Stimulated activated CD8-positive, alpha-beta memory T cell treated with anti-CD3 and anti-CD28 coated beads, Interleukin-4, amount 100 ng/mL, for 4 hours (primary cell): ENCODE measurements at places on chromosomes 12 and 14.

- no peak for DNase-seq
Measured at GRCh38 chr12:87381742-87382141, 647.5 kb downstream of the C12orf50 start.

DNA sequence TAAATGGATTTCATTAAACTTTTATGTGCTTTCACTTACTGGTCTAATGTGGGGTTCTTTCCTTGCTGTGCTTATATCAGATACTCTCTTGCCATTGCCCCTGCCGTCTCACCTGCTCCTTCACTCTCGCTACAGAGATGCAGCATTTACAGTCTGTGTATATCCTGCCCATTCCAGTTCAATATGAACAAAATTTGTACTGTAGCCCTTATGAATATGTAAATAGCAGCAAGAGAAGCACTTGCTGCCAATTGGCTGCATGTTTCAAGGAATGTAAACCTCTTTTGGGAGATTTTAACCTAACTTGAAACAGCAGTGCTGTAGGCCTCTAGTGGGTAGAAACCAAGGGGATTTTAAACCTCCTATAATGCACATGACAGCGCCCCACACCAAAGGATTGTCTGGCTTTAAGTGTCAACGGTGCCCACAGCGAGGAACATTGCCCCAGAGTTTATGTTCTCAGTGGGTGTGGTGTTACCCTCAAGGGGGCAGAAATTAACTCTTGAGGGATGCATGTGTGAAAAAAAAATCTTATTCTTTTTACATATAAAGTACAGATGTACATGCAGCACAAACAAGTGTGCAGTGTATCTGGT, 19.1 kb downstream of the PCNX1 start:
- no peak for DNase-seq

GRCh38 chr14:32657081-32657480, 281.6 kb upstream of the NPAS3 start:
- no peak for DNase-seq

- DNase-seq, result no peak
Measured at GRCh38 chr12:119208626-119209061, 29.9 kb downstream of the HSPB8 start.

DNA sequence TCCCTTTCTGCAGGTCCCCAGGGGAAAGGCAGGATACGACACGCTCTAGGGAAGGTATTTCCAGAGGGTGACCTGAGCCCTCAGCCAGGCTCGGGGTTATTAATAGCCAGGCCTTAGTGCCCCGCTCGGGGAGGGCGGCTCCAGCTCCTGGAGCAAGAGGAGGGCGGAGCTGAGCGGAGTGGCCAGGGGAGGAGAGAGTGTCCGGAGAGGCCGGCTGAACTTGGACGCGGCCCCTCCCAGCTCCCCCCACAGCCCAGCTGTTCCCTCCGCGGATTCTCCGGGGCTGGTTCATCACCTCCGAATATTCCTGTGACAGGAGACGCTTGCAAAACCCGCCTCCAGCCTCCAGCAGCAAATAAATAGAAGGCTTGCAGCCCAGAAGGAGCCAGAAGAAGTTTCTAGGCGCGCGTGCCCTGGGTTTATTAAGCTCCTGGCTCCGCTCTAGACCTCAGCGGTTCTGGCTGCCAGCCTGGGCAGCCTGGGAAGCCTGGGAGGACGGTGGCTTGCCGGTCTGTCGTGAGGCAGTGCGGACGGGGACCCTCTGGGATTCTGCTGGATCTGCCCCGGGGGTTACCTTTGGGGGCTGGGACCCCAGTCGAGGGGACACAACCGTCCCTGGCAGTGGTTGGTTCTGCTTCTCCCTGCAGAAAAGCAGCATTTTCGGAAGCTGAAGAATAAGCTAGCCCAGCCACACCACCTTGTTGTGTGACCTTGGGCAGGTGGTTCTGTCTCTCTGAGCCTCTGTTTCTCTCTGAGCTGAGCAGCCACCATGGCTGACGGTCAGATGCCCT, at the start of gene HSPB8:
HSPB8 (plus strand) TSS at position 388 of the 791 bp plus-strand sequence; CDS start at position 770, 382 bp downstream.
- DNase-seq, result no peak

DNA sequence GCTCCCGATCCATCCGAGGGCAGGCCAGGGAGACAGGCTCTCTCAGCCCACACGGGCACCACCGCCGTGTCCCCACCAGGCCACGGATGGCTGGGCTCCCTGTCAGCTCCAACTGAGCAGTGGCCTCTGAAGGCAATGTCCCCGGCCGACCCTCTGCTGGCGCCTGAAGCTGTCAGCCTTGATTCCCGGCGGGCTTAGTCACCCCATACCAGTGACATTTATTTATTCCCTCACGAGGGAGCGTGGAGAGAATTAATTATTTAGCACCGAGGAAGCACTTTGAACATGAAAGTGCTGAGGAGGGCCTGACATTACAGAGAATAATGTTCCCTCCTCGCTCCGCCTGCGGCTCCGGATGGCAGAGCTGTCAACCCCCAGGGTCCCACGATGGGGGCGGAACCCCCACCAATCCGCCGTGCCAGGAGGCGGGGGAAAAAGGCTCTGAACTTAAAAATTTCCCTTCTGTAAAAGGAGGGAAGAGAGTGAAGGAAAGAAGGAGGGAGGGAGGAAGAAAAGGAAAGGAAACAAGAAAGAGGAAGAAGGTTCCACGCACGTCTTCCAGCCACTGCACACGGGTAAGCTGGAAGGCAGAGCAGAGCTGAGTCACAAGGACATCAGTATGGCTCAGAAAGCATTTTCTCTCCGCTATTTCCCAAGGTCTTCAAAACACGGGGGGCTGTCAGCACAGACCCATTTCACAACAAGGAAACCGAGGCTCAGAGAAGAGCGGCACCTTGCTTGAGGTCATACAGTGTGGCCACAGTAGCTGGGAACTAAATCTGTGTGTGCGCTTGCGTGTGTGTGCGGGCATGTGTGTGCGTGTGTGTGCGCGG, 108.7 kb upstream of the NCOR2 start:
- no peak for DNase-seq

GRCh38 chr12:124668602-124669001, 101.2 kb upstream of the NCOR2 start:
- no peak for DNase-seq

DNA sequence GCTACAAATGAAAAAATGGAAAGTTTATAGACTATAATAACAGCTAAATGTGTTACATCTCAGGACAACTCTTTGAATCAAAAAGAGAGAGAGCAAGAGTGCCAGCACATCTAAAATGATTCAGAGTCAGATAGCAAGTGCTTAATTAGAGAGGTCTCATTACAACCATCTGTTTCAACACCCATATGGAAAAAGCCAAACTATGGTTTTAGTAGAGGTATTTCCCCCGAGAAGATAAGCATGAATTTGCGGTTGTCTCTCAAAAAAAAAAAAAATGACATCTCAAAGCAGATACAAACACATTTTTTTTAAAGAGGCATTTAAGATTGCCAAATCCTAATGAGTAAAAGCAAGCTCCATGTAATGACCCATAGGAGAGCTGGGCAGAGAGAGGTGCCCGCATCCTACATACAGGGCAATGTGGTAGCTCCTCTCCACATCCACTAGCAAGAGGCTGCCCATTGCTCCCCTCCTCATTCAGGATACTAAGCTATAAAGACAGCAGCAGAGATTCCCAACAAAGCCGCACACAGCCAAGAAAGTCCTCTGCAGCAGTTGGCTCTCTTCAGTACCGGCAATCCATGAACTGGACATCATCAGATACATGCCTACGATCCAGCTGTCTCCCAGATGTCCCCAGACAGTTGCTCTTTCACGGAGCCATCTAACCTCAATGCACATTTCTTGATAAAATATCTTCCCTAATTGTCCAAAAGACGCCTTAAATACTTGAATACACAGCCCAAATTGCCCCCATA, 100.4 kb downstream of the EFCAB11 start:
- no peak for DNase-seq

DNA sequence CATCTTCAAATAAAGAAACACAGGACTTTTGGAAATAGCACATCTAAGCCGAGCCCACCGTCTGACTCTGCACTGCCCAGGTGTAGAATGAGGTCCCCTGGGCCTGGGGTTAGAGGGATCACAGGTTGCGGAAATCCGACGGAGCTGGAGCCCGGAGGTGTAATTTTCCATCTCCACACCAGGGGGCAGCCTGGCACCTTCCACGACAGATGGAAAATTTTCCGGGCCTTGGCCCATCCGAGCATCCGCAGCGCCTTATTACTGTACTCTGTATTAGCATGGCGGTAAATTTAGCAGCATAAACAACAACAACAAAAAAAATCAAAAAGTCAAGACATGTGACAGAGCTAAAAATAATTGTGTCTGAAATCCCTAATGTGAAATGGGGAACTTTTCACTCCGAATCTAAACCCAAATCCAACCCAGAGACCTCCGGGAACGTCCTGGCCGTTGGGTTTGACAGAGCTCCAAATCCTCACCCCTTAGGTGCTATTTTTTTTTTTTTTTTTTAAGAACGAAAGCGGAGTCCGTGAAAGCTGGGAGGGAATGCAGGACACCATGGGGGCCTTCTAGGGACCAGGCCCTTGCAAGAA, 93.9 kb downstream of the KSR2 start:
- no peak for DNase-seq

DNA sequence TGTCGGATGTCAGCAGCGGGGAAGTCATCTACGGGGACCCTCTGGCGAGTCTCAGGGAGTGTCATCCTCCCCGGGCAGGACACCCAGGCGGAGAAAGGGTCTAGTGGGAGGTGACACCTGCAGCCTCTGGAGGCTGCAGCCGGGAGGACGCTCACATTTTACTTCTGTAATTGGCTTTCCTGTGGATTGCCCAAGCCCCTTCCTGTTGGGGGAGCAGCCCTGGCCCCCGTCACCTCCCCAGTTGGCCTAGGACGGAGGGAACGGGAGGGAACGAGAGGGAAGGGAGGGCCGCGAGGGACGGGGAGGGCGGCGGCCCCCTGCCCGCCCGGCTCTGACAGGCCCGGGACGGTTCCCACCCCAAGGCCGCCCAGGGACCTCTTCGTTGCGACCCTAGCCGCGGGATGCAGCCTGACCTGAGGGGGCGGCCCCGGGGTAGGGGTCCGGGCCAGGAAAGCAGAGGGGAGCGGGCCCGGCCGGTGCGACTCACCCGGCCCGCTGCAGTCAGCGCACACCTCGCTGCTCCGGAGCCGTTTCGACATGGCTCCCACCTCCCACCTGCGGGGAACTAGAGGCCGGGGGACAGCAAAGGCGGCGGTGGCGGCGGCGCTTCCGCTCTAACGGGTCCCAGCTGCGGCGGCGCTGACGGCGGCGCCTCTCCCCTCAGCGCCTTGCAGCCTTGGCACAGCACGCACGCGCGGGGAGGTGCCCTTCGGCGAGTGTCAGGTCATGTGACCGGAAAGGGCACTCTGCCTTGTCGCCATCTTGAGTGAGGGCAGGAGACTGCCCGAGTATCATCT, at the start of gene GIT2:
GIT2 (minus strand) TSS at position 683 of the 797 bp plus-strand sequence; CDS start at position 539, 144 bp downstream.
- DNase-seq, result peak; percentile 83

- no peak for DNase-seq
Measured at GRCh38 chr12:112439769-112440168, 21.0 kb downstream of the PTPN11 start.

DNA sequence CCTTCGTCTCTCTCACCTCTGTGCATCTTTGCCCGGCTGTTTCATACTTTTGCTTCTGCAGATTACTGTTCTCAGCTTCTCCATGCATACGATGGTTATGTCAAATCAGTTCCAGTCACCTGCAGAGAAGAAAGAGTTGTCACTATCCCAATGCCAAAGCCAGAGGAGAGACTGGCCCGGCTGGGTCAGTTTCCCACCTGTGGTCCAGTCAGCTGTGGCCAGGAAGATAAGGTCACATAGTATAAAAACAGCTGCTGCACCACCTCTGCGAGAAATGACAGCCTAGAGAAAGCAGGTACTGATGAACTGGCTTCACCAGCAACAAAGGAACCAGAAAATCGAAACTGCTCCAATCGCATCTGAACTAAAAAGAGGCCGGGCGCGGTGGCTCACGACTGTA, 6.4 kb upstream of the P2RX4 start:
- no peak for DNase-seq

DNA sequence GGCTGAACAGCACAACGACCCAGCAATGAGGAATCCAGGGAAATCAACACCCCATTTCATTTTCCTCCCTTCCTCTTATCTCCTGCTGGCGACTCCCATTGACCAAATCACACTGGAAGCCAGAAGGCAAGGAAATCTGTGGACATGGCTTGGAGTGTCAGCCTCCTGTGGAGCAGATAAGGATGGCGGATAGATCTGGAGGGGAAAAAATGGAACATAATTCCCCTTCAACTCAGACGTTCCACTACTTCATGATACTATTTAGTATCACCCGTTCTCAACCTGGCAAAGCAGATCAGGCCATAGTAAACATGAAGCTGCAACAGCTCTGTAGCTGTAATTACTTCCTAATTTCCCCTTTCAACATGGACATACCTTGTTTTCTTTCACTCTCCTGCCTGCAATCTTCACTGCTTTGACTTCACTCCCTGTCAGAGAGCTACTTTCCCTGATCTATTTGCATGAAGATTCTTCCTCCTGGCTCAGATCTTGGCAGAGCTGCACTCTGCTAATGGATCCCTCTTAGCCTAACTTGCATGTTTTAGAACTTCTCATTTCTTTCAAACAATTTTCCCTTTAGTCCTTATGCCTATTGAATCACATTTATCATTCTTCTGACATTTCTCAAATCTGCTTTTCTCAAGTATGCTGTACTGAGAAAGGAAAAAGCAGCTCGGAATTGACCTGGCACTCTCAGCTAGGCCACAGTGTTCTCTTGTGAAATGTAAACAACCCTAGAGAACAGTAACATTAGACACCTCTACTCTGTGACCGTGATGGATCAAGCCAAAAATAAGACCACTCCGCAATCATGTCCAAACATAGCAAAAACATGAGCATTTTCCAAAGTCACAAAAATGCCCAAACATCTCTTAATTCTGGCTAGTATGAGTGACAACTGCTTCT, 135.1 kb downstream of the ETNK1 start:
- no peak for DNase-seq

- no peak for DNase-seq
Measured at GRCh38 chr12:116538682-116539305, 20.4 kb upstream of the MAP1LC3B2 start.

DNA sequence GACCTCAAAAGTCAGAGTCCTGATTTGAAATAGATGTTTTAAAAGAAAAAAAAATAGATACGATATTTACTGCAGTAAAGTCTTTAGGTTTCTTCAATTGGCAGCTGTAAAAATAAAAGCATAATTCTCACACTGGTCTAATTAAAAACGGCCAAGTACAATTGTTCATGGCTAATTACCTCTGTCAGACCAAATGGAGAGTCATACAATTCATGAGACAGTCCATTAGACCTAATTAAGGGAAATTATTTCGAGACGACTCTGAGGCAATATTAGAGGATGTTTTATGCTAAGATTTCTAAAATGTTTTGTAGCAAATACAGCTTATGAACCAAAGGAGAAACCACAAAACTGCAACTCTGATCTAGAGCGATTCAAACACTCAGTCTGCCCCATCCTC, 131.3 kb downstream of the PHLDA1 start:
- DNase-seq, result no peak

- no peak for DNase-seq
Measured at GRCh38 chr12:70667253-70667652, 30.0 kb upstream of the PTPRB start.

DNA sequence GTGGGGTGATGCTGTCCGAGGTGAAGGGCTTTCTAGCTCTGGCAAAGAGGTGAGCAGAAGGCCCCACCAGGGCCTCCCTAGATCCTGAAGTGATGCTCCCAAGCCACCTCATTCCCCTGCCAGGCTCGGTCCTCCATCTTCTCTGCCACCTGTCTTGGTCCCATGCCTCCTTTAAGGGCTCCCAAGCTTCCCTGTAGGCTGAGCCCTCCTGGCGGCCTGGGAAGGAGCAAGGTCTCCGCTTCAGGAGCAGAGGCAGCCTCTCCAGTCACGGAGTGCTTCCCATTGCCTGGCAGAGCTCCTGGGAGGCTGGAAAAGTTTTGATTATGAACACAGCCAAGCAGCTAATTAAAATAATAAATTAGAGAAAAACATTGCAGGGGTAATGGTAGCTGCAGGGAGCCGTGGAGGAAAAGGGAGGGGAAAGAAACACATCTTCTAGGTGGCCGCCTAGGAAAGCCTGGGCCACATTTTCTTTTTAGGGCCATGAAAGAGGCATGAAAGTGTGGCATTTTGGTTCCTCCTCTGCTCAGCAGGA, 160.0 kb upstream of the PRMT8 start:
- no peak for DNase-seq
